ENCODE measurements at places on chromosomes 2 and 18.

DNA sequence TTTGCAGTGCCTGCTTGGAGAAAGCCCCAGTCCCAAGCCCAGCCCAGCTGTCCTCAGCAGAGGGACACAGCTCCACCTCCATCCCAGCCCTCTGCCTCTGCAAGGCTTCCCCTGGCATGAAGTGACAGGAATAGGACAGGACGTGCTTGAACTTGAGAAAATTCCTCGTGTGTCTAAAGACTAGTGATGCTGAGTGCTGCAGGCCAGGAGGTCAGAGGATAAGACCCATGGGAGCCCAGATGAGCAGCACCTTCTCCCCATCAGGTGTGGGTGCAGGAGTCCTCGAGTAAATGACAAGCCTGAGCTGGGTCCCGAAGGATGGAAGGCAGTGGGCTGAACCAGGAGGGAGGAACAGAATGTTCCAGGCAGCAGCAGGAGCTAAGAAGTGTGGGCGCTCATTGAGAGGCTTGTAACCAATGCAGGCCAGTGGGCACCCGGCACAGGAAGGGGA lies 67.8 kb upstream of the UXS1 start:
- no peak for DNase-seq

DNA sequence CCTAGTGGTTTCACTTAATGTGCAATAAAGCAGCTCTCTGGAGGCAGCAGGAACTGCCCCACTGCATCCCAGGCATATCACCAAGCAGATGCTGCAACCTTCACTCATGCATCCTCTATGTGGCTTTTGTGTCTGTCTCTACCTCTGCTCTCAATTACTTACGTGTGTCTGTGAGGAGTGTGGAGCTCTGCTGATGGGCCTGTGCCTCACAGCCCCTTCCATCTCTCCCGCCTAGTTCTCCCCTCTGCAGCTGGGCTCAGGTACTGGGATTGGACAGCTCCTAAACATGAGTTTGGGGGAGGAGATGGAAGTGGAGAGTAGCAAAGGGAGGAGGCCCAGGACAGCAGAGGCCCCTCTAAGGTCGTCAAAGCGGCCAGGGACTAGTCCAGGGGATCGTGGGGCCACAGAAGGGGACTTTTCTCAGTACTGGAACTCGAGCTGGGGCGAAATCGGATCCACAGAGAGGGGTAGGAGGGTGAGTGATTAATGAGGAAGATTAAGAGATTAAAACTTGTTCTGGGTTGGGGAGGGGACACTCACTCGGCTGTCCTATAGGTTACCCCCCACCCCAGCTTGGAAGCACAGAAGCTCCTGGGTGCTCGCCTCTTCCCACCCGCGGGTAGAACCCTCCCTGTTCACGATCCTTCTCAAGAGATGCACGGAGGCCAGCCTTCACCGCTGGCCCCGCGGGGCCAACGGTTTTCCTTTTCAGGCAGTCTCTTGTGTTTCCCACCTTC lies 2.1 kb upstream of the LBX2 start:
- no peak for DNase-seq

GRCh38 chr2:111624411-111625156 lies 259.4 kb downstream of the ANAPC1 start:
- no peak for DNase-seq

DNA sequence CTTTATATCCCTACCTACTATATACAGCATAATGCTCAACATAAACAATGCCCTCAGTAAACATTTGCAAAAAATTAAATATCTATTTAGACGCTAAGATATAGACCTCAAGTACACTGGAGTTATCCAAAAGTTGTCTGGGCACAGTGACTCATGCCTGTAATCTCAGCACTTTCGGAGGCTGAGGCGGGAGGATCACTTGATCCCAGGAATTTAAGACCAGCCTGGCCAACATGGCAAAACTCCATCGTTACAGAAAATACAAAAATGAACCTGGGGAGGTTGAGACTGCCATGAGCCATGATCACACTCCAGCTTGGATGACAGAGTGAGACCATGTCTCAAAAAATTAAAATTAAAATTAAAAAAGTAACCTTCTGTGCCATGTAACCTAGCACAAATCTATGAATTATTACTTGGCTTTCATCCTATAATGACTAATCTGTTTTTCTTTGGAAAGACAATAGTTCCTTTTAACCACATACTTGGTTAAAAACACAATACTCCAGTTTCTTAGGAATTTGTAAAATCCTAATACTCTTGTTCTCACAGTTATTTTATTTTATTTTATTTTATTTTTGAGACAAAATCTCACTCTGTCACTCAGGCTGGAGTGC lies 6.7 kb upstream of the TNFAIP6 start:
- no peak for DNase-seq

DNA sequence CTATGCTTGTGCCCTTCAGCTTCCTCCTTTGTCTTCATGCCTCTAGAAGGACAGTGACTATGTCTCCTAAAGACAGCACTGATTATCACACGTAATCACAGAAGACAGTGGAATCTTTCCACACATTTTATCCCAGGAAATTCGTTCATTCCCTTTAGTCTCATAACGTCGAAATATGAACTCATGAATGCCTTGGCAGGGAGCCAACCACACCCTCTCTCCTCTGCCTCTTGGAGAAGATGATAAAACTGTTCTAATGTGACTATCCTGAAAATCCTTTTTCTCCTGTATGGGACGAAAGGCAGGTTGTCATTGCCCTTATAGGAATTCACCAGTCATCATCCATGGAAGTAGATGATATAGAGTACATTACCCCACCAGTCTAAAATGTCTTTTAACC lies 726.6 kb upstream of the FANCL start:
- peak; percentile 57 for DNase-seq

- no peak for DNase-seq
These were observed 137.1 kb upstream of the PIEZO2 start for GRCh38 chr18:11286431-11286830.

DNA sequence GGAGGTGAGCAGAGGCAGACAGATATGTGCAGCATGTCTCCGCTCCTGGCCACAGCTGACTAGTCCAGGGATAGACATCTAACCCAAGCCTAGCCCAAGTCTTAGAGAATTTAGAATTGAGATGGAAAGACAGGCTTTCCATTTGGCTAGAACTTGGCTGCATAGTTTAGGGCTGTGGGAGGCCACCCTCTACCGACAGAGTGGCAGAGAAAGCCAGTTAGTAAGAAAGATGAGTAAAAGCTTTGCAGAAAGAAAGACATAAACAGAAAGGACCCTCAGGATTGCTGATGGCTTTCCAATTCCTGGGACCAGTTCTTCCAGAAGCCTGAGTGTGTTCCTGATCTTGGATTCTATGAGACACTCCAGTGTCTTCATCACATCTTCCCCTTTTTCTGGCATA lies 62.1 kb downstream of the DYM start:
- no peak for DNase-seq

GRCh38 chr18:62521593-62521992 lies 1.2 kb upstream of the ZCCHC2 start:
- no peak for DNase-seq

- no peak for DNase-seq
These were observed 26.0 kb upstream of the GLI2 start for GRCh38 chr2:120709608-120710041.

GRCh38 chr2:168593713-168594112 lies 137.6 kb downstream of the CERS6 start:
- DNase-seq, result no peak

All from NCI-H2029 treated with DMSO at 0.1 percent for 48 hours (cell line).